ENCODE measurements at places on chromosomes 7 and 10.

DNA sequence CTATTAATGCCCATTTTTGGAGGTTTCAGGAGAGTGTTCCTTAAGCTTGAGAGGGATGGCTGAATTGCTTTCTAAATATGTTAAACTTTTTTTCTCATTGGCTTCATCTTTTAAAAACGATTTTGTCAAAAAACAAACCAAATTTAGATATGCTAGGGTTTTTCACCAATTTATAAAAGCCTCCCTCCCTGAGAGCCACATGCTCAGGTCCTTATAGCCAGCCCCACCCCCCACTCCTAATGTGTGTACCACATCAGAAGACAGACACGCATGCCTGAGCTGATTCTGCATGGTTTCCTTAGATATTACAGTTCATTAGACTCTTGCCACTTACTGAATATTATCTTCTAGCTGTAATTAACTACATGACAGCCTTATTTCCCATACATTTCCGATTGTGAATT lies 2.0 kb downstream of the CUL1 start:
- no peak for DNase-seq

- no peak for DNase-seq
Observed at GRCh38 chr10:3750006-3750816, 34.8 kb downstream of the KLF6 start.

DNA sequence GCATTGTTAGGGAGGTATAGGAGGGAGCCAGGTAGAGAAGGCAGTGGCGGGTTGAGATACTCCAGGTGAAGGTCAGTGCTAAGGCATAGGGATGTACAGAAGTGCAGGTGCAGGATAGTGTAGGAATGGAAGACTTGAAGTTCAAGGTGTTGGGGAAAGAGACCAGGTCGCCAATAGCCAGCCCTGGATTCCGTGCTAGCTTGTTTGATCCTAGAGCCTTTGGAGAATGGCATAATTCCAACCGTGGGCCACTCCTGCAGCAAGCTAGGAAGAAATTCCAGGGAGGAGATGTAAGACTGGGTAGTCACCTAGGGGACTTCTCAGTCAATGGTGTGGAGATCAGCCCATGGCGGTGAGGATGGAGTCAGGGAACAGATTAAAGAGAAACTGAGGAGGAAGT lies 272.7 kb downstream of the RPS24 start:
- no peak for DNase-seq

- DNase-seq: no peak
Observed at GRCh38 chr7:128021366-128021765, 9.9 kb downstream of the LRRC4 start.

DNA sequence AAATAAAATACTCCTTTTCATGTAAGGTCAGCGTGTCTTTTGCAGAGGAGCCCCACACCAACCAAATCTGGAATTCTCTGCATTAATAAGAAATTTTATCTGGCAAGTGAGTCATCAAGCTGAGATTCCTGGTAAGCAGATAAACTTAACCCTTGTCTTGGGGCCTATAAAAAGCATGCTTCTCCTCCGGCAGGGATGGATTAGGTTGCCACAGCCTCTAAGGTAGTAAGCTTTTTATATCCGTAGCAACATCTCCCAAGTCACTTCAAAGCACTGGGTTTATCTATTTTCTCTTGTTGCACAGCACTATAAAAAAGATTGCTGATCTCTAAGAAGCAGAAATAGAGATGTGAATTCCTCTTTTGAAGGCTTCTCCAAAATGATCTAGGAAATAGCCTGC lies 202.8 kb upstream of the NOBOX start:
- DNase-seq: no peak

GRCh38 chr10:84166620-84167288 lies 6.8 kb upstream of the GPR15LG start:
- DNase-seq: no peak
